CD4-positive, alpha-beta T cell treated with Interleukin-6 at 100 ng/mL for 8 hours (primary cell): ENCODE measurements at places on chromosomes 5 and 9.

GRCh38 chr9:4106760-4107143, 193.1 kb downstream of the GLIS3 start:
- DNase-seq = no peak

GRCh38 chr9:100601216-100601615, 23.3 kb downstream of the CAVIN4 start:
- DNase-seq = peak; percentile 30

GRCh38 chr5:2106721-2107120, 224.0 kb upstream of the IRX4 start:
- DNase-seq = no peak

GRCh38 chr5:80368661-80369480, 39.0 kb upstream of the ZFYVE16 start:
- DNase-seq = no peak

DNA sequence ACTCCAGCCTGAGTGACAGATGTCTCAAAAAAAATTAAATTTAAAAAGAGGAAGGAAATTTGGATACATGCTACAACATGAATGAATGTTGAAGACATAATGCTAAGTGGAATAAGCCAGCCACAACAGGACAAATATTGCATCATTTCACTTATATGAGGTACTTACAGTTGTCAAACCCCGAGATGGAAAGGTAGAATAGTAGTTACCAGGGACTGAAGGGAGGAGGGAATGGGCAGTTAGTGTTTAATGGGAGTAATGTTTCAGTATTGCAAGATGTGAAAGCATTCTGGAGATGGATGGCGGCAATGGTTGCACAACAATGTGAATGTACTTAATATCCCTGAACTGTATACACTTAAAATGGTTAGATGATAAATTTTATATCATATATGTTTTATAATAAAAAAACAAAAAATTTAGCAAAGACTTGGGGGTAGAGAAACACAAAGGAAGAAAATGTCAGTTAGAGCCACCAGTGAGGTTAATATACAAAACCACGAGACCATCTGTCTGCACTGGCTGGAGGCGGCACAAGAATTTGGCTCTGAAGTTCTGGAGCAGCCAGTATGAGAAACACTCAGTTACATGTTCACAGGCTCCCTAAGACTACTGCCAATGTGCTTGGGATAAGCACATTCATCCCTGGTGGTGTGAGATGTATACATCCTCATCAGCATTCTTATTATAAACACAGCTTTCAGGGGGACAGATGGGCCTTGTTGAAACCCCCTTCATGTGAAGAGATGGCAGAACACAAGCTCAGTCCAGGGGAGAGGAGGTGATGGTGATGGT, 37.0 kb upstream of the RPS23 start:
- no peak for DNase-seq

- no peak for DNase-seq
Measured at GRCh38 chr5:158999339-158999738, 100.4 kb downstream of the EBF1 start.

DNA sequence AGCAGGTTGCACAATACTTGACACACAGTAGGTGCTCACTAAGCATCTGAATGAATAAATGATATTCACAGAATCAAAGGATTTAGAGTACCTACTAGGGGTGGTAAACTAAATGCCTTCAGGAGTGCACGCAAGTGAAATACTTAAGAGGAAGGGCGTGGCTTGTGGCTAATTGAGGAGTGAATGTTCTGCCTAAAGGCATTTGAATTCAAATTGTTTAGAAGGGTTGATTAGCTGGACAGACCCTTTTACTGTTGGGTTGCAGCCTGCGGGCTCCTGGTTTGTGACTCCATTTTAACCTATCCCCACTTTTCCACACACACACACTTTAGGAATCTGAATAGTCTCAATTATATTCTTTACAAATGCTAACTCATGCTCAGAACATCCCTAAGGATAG, 63.1 kb downstream of the PPP2R2B start:
- no peak for DNase-seq

- no peak for DNase-seq
Measured at GRCh38 chr9:4814913-4815312, 22.2 kb downstream of the RCL1 start.

DNA sequence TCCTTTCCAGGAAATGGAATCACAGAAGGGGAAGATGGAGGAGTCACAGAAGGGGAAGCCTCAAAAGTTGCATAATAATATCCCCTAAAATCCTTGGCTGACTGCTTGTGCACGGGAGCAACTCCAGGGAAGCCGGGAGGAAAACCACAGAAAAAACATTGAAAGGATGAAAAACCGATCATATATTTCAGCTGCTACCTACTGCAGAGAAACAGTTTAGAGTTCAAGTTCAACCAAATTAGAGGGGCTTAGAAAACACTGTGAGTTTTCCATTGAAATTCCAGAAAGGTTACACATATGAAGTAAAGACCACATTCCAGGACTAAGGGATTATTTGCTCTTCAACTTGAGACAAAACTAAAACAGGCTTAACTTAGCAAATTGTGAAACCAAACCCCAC, 37.6 kb upstream of the MTAP start:
- DNase-seq = no peak

DNA sequence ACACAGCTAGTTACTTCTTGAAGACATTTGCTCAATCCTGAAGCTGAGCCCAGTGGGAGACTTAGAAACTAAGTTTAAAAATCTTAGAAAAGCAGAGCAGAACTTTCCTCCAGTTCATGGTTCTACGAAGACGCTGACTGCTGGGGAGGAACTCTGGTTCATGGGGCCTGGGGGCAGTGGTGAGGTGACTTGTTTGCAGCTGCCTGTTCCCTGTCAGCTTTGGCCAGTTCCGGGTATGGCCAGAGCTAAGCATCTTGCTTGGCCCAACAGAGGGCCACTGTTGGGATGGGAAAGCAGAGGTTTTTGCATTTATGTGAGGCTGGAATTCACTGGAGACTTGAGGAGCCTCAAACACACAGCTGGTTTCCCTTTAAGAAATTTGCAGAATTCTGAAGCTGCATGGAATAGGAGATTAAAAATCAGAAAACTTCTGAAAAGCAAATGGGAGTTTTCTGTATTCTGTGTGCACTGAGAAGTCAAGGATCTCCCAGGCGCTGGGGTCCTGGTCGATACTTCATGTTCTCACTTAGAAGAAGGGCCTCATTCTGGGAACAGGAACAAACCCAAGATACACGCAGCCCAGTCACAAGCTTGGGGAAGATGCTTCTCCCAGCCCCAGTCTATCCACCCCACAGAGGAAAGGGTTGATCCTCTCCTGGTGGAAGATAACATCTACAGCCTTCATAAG, 10.6 kb upstream of the HMHB1 start:
- no peak for DNase-seq
